ENCODE measurements at places on chromosomes 12 and 14.
A peak's percentile ranks its signal among the peaks of the same experiment; 100 is the strongest.

GRCh38 chr12:109110988-109111495, 5.3 kb upstream of the ACACB start:
- no peak for DNase-seq

- no peak for DNase-seq
Measured at GRCh38 chr12:14868916-14869506, 16.6 kb downstream of the MGP start.

DNA sequence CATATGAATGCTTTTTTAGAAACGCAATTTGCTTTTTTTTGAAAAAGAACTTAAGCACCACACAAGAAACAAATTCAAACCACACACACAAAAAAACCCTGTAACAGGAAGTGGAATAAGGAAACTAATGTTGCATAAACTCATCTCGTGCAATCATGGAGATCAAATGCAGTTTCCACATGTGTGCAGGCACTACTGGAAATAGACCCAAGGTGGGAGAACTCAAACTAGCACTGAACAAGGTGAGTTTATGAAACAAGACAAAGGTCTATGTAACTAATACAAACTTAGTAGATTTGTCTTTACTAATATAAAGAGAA, 17.5 kb downstream of the NIN start:
- no peak for DNase-seq

DNA sequence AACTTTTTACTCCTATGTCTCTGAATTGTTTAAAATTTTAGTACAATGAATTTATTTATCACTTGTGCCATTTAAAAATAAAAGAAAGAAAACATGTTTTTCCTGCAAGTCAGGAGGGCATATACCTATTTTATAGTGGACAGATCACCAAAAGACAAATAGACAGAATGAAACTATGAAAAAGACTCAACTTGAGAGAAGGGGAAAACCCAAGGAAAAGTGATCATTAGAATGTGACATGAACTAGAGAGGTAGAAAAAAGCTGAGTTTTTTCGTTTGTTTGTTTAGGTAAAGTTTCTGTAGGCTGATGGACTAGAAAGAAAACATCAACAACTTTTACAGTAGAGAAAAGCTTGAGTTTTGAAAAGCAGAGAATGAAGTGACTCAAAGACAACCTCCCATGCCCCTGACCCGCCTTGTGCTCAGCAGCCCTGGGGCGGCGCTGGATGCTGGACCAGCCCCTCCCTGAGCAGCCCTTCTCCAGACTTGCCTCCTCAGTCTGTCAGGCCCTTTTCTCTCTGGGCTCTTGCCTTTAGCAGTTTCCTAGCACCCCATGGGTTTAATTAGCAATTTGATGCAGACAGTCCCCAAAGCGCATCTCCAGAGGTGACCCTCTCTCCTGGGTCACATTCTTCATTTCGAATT, 95.1 kb upstream of the ARID2 start:
- DNase-seq: no peak

DNA sequence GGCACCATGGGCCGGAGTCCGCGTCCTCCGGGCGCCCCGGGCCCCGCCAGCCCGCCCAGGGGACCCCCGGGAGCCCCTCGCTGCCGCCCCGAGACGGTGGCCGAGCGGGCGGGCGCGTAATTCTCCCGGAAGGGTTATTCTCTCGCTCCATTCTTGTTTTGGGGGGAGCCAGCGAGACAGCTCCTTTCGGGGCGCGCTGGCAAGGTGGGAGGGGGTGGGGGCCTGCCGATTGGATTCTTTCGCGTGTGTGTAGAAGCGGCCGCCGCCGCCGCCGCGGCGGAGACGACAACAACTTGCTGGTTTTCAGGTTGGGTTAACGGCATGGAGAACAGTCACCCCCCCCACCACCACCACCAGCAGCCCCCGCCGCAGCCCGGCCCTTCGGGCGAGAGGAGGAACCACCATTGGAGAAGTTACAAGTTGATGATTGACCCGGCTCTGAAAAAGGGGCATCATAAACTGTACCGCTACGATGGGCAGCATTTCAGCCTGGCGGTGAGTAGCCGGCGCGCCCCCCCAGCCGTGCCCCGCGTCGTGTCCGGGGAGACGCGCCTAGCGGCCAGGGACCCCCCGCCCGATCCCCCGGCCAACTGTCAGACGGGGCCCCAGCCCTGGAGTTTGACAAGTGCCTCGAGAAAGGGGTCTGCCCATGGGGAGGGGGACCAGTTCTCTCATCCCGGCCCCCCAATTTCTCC, 755 bp downstream of the SETD1B start:
- DNase-seq: no peak

DNA sequence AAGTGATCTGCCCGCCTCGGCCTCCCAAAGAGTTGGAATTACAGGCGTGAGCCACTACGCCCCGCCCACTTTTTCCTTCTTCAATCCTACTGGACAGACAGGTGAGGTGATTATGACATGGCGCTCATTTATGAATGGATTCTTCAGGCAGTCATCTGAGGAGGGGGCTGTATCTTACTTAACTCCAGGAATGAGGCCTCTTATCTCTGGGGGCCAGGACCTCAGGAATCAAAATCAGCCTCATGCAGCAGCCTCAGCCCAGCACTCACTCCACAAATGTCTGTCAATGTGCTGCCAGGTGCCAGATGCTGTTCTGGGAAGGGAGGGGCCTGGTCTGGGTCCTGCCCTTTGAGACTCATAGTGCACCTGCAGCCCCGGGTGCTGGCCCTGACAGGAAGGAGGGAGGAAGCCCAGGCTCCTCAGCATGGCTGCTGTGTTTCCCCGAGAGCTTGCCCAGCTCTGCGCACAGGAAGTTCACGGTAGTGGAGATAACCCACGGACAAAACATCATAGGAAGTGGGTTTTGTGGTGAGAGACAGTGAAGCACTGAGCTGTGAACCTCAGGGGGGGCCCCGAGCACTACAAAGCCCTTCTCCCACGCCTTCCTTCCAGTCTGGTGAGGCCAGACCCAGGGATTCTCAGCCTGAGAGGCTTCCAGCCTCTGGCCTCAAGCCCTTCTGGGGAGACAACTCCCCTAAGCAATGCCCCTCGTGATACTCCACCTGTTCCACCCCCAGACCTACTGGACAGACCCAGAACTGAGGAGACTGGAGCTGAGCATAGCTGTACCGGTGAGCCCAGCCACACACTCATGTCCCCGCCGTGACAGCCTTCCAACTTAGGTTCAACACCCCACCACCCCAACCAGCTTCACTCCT, 22.3 kb downstream of the GALNT6 start:
- peak; percentile 88 for DNase-seq

- DNase-seq: no peak
Measured at GRCh38 chr12:124302807-124303578, 8.1 kb downstream of the RFLNA start.

GRCh38 chr12:72261885-72262284, 10.3 kb upstream of the TRHDE start:
- DNase-seq: no peak

DNA sequence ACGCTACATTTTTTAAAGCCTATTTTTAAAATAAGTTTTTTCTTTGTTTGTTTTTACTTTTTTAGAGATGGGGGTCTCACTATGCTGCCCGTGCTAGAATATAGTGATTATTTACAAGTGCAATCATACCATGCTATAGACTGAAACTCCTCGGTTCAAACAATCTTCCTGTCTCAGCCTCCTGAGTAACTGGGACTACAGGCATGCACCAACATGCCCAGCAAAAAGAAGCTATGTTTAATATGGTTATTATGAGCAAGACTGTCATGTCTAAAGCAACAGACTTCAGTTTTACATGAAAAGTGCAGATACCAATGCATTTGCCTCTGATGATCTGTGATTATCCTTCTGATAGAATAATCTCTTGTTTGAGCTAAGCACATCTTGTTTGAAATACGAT, 45.6 kb upstream of the SGPP1 start:
- DNase-seq: no peak

- peak; percentile 1 for DNase-seq
Measured at GRCh38 chr14:64387232-64387781, 846 bp upstream of the MTHFD1 start.

GRCh38 chr12:43098766-43099550, 453.0 kb downstream of the ADAMTS20 start:
- DNase-seq: no peak

All from effector memory CD8-positive, alpha-beta T cell (primary cell).